ENCODE measurements at places on chromosomes 2 and 18.

- no peak for DNase-seq
These were observed 856.3 kb downstream of the SUCLG1 start for GRCh38 chr2:83602753-83603152.

DNA sequence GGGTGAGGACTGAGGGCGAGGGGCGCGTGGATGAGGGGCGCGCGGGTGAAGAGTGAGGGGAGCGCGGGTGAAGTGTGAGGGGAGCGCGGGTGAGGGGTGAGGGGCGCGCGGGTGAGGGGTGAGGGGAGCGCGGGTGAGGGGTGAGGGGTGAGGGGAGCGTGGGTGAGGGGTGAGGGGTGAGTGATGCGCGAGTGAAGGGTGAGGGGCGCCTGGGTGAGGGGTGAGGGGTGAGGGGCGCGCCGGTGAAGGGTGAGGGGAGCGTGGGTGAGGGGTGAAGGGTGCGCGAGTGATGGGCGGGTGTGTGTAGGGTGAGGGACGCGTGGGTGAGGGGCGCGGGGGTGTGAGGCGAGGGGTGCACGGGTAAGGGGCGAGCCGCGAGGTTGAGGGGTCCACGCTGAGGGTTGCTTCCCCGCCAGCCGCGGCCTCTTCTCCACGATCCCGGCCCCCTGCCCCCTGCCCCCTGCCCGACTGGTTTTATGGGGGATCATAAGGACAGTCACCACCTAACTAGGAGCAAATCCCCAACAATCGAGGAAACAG is 1.1 kb upstream of the SLC66A2 start:
- DNase-seq: no peak

GRCh38 chr18:9757827-9758621 is 49.9 kb downstream of the RAB31 start:
- DNase-seq: peak; percentile 62

GRCh38 chr2:36707050-36707449 is 10.5 kb downstream of the VIT start:
- DNase-seq: peak; percentile 77

DNA sequence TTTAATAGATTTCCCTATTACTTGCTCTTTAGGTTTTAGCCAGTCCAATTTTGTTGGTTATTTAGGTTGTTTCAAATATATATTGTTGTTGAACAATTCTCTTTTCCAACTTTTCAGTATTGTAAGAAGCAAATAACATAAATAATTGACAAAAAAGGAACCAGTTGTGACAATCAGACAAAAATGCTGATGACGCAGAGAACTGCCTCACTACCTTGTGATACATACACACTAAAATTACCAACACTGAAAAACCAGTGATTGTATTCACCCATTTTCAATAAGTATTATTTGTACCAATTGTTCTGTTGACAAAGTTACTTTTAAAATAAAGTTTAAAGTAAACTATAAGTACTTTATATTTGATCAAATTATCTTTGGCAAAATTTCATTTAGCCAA is 43.1 kb upstream of the NABP1 start:
- DNase-seq: no peak

DNA sequence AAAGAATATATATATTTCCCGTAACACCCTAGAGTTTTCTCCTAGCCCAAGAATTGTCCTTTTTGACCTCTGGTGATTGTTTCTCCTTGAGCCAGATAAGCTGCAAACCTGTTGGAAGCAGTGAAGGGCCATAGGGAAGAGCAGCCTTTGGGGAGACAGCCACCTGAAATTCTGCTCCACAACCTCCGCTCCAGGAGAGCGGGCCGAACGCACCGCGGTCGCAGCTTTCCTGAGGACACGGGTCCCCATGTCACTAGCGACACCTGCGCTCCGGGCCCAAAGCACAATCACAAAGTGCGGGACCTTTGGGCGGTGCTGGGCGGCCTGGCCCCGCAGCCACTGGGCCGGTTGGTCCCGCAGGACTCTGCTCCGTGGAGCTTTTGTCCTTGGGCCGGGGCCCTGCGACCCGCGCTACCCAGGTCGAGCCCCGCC is 557 bp upstream of the DSG2 start:
- no peak for DNase-seq

- DNase-seq: peak; percentile 61
These were observed 14.5 kb downstream of the CKAP2L start for GRCh38 chr2:112749755-112750559.

DNA sequence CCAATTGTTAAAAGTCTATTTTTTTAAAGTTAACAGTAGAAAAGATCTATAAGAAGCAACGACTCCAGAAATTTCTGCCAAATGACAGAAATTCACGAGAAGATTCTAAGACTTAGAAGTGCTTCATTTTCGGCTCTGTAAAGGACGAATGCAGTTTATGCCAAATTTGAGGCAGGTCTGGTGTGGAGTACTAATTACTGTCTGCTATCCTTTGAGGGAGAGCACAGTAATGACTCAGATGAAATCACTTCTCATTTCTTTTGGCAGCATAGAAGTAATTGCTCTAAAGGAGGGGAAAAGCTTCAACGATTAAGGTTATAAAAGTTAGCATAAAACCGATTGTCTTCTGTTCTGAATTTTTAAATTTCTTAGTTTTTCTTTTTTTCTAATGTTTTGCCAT is 11.4 kb downstream of the G6PC2 start:
- no peak for DNase-seq

DNA sequence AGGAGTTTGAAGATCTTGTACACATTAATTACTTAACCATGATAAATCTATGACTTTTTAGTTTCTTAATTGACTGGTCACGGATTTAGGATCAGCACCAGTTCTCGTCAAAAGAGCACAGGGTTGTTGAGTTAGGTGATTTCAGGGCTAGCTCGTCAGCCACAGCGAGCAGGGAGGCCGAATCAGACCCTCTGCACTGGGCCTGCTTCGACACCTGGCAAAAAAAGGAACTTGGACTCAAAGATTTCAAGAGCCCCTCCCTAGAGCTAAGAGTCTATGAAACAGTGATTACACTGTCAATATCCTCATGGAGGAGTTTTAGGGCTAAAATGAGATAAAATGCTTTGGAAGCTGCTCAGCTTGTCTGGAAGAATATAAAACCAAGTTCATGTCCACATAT is 4.6 kb upstream of the SERTAD2 start:
- DNase-seq: no peak

GRCh38 chr18:48542513-48543181 is 3.8 kb downstream of the CTIF start:
- no peak for DNase-seq

GRCh38 chr2:47945046-47945781 is 38.9 kb upstream of the FBXO11 start:
- DNase-seq: no peak
